ENCODE measurements at places on chromosomes 5 and 9.

DNA sequence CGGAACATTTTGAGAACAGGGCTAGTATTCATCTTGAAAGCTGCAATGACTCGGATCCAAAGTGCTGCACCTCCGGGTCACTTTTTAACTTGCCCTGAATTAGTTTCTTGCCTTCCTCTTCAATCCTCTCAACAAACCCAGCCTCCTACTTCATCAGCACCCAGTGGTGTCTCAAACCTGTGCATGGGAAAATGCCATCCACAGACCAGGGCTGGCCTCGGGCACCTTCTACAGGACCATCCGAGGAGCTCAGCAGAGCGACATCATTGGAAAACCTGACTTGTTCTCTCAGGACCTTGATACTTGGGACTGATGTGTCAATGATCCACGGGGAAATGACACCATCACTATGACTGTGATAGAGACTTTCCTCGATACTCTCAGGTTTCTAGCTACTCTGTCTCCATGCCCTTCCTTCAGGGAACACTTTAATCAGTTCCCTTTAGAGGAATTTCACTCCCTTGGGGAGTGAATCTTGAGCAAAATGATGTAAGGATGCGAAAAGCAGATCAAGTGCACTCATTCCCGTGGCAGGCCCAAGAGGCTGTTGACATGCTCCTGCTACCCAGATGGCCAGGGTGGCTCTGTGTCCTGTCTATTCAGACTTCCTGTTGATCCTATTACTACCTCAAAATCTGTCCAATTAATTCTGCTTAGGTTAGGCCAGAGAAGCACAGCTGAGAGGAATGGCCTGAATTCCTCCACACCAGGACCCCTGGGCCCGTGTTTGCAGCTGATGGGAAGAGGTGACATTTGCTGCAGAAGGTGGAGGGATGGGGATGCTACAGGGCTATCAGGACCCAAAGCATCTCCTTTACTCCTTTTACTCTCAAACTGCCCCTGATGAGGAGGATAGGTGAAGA lies 96.5 kb upstream of the SLC25A48 start:
- no peak for DNase-seq

DNA sequence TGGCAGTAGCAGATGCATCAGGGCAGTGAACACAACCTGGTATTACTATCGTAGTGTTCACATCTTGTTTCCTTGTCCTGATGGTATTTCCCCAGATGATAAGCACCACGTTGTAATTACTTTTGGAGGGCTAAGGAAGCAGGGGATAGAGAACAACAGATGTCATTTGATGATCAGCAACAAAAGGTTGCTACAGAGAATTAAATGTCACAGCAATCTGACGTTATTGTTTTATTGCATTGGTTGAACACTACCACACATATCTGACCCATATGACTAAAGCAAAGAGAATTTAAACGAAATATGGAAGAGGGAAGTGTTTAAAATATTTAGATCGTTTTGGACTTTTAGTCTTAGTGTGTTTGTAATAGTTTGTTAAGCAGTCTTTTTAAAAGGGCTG lies 408.3 kb downstream of the SH3GL2 start:
- DNase-seq, result no peak

GRCh38 chr9:16243798-16244197 lies 626.7 kb downstream of the BNC2 start:
- no peak for DNase-seq

GRCh38 chr5:150036513-150036912 lies 36.0 kb downstream of the HMGXB3 start:
- DNase-seq, result no peak

GRCh38 chr5:54524704-54525103 lies 7.1 kb downstream of the SNX18 start:
- DNase-seq, result no peak

DNA sequence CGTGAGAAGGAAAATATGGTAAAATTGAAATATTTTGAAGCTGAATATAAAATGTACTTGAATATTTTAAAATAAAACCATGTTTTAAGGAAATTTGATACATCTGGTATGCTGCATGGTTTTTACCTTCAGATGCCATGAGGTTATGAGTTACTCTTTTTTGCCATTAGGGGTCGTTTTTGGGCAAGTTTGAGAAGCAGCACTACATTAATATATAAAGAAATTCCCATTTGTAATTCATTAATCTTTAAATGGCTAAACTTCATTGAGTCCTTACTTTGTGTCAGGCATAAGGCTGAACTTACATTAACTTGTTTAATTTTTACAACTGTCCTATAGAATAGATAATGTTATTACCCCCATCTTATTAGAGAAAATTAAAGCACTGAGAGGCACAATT lies 152.3 kb downstream of the KDM4C start:
- DNase-seq, result no peak

Data from naive B cell (primary cell).